Stimulated activated CD4-positive, alpha-beta T cell treated with anti-CD3 and anti-CD28 coated beads, Interleukin-1b, Interleukin-23, amount 100 ng/mL, for 1 hour (primary cell): ENCODE measurements at places on chromosomes 7 and 10.

DNA sequence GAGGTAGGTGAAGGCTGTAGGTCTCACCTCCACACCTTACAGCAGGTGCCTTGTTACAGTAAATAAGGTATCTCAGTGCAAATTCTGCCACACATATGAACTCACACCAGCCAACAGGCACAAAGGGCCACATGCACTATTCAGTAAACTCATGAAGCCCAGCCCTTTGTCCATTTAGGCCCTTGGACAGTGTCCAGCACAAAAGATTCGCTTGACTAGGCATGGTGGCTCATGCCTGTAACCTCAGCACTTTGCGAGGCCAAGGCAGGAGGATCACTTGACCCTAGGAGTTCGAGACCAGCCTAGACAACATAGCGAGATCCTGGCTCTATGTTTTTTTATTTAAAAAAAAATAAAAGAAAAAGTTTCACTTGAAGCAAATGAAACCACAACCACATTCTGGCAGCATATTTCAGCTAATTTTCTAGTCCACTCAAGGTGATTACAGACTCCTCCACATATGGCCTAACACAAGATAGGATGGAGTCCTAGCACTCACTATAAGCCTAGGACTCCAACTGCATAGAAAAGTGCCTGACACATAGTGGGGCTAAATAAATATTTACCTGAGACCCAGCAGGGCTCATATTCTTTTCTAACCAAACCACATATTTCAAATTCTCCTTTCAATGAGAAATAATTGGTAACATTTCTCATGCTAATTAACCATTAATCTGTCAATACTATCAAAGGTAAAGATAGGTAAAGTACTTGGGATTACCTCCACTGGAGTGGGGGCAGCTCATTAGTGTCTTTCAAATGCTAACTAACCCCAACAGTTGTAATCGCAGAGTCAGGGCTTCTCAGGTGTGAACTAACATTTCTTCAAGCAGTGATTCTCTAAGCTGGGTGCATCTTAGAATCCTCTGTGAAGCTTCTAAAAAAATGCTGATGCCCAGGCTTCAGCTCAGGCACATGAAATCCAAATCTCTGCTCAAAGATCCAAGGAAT lies 4.5 kb upstream of the ANKRD1 start:
- DNase-seq = no peak

- no peak for DNase-seq
These were observed 54.3 kb downstream of the BMPER start for GRCh38 chr7:33959676-33960075.

DNA sequence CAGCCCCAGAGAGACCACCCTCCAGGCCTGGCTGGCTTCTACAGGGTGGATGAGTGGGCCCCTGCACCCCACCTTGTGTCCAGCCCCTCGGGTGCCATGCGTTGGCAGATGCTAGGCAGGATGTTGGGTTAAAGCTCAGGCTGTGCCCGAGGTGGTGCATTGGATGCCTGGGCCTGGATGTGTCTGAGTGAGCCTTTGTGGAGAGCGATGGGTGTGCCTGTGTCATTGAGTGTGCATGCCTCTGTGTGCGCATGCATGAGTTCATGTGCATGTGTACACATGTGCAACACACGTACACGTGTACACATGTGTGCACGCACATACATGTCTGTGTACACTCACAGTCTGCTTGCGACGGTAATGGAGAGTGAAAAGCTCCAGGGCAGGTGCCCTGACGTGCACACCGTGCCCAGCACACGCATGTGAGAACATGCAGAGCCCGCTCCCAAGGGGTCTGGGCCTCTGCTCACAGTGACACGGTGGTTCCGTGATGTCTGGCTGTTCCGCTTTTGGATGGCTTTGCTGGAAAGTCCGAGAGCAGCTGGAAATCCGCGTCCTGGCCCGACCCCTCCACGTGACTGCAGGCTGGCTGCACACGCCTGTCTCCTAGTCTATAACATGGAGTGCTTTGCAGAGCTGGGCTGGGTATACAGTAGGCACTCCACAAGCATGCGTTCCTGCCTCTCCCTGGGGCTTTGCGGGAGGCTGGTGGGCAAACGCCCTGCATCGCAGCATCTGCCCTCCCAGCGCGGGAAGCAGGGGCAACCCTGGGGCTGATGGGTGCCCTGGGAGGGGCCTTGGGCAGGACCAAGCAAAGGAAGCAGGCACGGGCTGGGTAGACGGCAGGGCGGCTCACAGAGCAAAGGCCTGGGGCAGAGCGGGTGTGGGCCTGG lies 36.9 kb downstream of the ELFN1 start:
- no peak for DNase-seq

DNA sequence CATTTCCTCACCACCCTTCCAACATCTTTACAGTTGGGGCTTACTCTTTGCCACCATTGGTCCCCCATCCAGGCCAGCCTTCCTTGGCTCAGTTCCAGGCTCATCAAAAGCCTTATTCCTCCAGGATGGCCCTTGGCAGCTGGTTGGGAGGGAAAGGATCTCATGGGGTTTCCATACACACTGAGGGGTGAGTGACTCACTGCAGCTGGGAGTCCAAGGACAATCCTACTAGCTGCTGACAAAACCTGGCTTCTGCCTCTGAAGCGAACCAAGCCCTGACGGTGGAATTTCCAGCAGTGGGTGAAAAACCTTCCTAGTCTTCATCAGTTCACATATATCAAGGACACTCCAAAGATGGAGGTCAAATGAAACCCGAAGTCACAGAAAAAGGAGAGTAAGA lies 22.9 kb downstream of the CRHR2 start:
- DNase-seq = no peak

DNA sequence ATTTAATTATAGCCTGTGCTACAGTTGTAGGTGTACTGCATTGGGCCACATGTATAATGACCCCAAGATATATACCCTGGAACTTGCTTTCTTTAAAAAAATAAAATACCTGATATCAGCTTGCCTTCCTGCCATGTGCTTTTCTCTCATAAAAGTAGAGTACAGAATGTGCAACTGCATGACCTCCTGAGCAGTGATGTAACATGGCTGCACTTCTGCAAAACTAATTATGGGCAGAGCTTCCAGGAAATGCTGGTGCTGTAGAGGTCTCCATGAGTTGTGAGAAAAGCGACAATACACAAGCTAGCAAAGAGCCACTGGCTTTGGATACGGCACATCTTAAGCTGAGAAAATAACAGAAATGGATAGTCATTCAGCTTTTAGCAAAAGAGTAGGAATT lies 6.5 kb upstream of the ERLIN1 start:
- DNase-seq = no peak

DNA sequence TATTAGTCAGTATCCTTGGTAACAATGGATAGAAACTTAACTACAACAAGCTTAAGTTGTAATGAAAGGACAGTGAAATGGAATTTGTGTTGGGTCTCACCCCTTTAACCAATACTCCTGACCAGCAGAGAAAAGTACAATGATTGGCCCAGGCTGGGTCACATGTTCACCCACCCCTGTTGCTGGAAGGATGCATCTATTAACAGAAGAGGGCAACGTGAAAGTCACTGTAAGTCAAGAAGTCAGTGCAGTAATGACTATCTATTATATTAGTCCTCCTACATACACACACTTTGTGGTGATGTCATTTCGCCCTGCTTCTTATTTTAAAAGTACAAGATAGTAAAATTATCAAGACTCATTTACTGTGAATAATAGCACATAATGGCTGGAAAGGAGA lies 16.2 kb downstream of the PNLIPRP2 start:
- no peak for DNase-seq

- no peak for DNase-seq
These were observed 38.9 kb downstream of the ADAP1 start for GRCh38 chr7:915291-916218.
